NCI-H1048 (cell line): ENCODE measurements at places on chromosomes 7 and 10.

DNA sequence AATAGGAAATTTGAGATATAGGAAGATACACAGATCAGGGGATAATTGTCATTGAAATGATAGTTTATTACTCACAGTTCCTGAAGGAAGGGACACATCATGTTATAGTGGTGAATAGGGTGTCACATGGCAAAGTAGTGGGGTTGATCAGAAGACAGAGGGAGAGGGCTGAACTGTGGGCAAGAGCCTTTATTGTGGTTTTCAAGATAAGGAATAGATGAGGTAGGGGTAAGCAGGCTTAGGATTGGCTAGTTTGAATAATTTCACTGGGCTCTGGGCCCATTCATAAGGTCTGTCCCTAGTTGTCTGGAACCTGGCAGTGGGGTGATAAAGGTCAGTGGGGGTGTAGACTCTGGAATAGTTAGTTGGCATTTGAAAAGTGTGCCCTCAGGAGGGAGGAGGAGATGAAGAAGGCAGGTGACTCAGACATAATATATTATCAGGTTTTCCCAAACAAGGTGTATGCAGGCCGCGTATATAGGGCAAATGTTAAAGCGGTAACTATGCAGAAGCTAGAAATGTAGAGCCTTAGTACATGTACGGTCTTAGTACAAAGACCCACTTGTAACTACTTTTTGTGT is 18.5 kb downstream of the FGL2 start:
- DNase-seq, result no peak

DNA sequence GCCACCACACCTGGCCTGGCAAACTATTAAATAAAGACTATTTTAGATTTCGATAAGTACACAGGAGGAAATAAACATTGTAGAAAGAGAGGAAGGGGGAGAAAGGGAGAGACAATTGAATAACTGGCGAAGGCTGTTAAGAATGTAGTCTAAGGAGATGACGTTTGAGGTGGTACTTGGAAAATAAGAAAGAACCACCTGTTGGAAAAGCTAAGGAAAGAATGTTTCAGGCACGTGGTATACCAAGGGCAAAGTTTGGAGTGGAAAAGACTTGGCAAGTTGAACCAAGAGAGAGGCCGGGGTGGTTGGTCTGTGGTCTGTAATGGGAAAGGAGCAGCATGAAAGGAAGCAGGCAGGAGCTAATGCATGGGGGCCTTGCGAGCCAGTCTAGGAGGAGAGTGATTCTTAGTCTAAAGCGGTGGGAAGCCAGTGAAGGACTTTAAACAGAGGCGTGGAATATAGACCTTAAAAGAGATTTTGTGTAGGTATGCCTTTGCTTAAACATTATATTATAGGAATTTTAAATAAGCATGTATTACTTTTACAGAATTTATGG is 9.4 kb downstream of the ING3 start:
- DNase-seq, result no peak

- DNase-seq, result peak; percentile 18
Observed at GRCh38 chr7:95811846-95812445, 39.6 kb downstream of the DYNC1I1 start.

GRCh38 chr7:2004841-2005725 is 227.7 kb downstream of the MAD1L1 start:
- DNase-seq, result no peak

- no peak for DNase-seq
Observed at GRCh38 chr10:74871595-74872382, 45.4 kb downstream of the KAT6B start.

DNA sequence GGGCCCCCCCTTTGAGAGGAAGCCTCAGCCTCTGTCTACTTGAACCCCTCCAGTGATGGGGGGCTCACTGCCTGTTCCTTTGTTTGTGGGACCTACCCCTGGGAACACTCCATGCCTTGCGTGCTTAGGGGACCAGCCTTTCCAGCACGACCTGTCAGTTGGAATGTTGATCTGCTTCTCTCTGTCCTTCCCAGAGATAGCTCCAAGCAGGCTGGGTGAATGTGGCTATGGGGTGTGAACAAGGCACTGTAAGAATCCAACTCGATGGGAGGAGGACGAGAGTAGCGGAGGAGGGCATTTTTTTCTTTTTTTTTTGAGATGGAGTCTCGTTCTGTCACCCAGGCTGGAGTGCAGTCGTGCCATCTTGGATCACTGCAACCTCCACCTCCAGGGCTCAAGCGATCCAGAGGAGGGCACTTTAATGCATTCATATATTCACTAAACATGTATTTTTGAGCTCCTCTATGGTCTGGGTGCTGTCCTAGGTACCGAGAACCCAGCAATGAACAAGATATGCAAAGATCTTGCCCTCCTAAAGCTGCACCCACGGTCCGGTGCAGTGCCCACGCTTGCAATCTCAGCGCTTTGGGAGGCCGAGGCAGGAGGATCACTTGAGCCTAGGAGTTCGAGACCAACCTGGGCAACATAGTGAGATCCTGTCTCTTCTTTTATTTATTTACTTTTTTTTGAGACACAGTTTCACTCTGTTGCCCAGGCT is 8.5 kb downstream of the CLIP2 start:
- DNase-seq, result no peak
